ENCODE measurements at places on chromosomes 5 and 9.

- no peak for DNase-seq
These were observed 131.6 kb downstream of the PRDM6 start for GRCh38 chr5:123220621-123221146.

DNA sequence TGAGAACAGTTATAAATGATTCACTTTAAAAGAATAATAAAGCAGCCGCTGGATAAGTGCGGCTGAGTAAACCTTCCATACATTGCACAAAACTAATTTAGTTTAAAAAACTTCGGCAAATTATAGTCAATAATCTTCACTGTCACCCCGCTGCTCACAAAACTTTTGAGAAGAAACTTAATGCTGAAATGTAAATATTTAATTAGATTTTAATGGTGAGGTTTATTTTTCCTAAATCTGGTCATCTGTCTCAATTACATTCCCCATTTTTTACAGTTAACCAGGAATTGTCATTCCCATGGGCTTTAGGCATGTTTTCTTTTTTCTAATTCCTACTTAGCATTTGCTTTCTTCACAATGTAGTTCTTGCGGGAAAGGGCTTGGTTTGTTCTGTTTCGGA is 169.8 kb downstream of the CAAP1 start:
- DNase-seq: no peak

- DNase-seq: no peak
These were observed 55.2 kb upstream of the JAK2 start for GRCh38 chr9:4929917-4930316.

- no peak for DNase-seq
These were observed 50.3 kb downstream of the BARX1 start for GRCh38 chr9:93904649-93905472.

GRCh38 chr9:7286101-7286500 is 513.5 kb downstream of the DMAC1 start:
- no peak for DNase-seq

- DNase-seq: no peak
These were observed 30.4 kb downstream of the TBC1D2 start for GRCh38 chr9:98225015-98225442.

DNA sequence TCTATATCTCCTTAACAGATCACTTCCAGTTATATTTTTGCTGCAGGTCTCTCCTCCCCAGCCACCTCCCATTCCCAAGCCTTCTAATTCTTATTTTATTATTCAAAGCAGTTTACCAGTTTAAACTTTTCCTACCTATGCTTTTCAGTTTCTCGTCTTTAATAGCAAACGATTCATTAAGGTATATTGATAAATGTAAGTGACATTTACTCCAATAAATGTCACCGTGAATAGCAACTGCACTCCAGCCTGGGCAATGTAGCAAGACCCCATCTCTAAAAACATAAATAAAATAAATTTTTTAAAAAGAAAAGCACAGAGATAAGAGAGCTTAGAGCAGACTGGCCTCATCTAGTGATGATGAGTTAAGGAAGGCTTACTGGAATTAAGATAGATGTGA is 42.6 kb downstream of the ARRDC3 start:
- no peak for DNase-seq

GRCh38 chr9:87615136-87615535 is 110.8 kb upstream of the CTSL start:
- DNase-seq: no peak

GRCh38 chr5:105905392-105905791 is 1765.3 kb downstream of the EFNA5 start:
- no peak for DNase-seq

- DNase-seq: no peak
These were observed 249.6 kb downstream of the AOPEP start for GRCh38 chr9:94976077-94976476.

DNA sequence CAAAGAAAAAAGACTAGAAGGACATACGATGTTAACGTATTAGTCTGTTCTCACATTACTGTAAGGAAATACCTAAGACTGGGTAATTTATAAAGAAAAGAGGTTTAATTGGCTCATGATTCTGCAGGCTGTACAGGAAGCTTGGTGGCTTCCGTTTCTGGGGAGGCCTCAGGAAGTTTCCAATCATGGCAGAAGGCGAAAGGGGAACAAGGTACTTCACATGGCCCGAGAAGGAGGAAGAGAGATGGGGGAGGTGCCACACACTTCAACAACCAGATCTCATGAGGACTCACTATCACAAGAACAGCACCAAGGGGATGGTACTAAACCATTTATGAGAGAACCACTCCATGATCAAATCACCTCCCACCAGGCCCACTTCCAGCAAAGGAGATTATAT is 110.1 kb downstream of the CARTPT start:
- no peak for DNase-seq

DNA sequence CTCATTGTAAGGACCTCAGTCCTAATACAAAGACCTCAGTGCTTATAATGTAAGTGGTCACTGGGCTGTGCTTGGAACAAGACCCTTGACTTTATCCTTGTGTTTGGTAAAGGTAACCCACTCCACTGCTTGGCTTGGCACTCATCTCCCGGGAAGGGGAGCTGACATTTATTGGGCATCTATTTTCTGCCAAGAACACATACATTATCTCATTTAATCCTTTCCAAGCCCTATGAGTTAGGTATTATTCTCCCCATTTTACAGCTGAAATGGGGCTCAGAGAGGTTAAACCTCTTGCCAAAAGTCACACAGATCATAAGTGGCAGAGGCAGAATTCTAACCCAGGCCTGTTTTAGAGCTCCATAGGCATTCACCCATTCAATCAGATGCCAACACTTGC is 32.4 kb downstream of the STC2 start:
- no peak for DNase-seq

- no peak for DNase-seq
These were observed 348.9 kb upstream of the ISL1 start for GRCh38 chr5:51034222-51034901.

GRCh38 chr5:169778622-169779596 is 141.8 kb downstream of the DOCK2 start:
- no peak for DNase-seq

- DNase-seq: no peak
These were observed 11.1 kb downstream of the EXD3 start for GRCh38 chr9:137411645-137412380.

- DNase-seq: no peak
These were observed 11.7 kb downstream of the DNM1 start for GRCh38 chr9:128214571-128215490.

GRCh38 chr5:43569236-43569746 is 12.4 kb upstream of the PAIP1 start:
- no peak for DNase-seq

GRCh38 chr9:28024676-28025075 is 451.4 kb upstream of the C9orf72 start:
- no peak for DNase-seq

DNA sequence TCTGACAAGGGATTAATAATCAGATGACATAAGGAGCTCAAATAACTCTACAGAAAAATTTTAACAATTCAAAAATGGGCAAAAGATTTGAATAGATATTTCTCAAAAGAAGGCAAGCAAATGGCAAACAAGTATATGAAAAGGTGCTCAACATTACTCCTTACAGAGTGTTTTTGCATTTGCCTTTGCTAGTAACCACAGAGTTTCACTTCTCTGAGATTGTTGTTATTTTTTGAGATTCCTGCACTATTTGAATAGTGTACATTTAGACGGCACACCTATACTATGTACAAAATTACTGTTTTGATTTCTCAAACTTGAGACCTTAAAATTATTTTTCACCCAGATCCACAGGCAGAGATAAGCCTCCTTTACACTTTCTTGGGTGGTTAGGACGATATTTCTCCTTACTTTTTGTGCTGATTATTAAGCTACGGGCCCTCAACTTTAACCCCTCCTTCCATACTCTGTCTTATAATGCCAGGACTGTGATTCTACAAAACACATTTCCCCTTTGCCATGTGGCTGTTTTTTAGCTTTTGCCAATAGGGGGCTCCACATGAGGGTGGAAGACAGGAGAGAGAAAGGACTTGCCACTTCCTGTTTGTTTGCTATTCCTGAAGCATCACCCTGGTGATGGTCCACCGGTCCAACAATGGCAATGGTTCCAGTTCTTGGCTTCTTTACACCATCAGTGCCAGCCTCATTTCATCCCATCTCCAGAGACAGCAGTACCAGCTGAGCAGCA is 65.0 kb upstream of the DAP start:
- DNase-seq: no peak

GRCh38 chr5:167546270-167546669 is 745.2 kb upstream of the WWC1 start:
- DNase-seq: no peak

- peak; percentile 50 for DNase-seq
These were observed 276.5 kb downstream of the ARHGEF28 start for GRCh38 chr5:73902327-73903051.

- no peak for DNase-seq
These were observed 66.6 kb upstream of the IFNK start for GRCh38 chr9:27457445-27457844.

- DNase-seq: no peak
These were observed 23.0 kb upstream of the CEP78 start for GRCh38 chr9:78212868-78213267.

DNA sequence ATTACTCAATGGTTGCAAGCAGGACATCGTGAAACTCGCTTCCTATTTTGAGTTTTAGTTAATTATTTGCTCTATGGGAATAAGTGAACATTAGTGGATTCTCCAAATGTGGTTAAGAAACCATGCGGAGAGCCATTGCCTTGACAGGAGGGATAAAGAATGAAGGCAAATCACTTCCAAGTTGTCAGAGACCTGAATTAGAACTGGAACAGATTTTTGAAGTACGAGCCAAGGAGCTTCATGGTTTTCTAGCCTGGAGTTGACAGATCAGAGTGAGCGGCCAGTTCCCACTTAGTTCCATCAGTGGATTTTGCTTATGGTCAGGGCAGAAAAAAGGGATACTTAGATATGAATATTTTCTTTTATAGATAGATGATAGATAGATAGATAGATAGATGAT is 171.4 kb upstream of the CDH10 start:
- DNase-seq: no peak

- DNase-seq: no peak
These were observed 302.1 kb upstream of the IRX4 start for GRCh38 chr5:2184563-2185540.

- no peak for DNase-seq
These were observed 697.0 kb upstream of the RGMB start for GRCh38 chr5:98076501-98076900.

DNA sequence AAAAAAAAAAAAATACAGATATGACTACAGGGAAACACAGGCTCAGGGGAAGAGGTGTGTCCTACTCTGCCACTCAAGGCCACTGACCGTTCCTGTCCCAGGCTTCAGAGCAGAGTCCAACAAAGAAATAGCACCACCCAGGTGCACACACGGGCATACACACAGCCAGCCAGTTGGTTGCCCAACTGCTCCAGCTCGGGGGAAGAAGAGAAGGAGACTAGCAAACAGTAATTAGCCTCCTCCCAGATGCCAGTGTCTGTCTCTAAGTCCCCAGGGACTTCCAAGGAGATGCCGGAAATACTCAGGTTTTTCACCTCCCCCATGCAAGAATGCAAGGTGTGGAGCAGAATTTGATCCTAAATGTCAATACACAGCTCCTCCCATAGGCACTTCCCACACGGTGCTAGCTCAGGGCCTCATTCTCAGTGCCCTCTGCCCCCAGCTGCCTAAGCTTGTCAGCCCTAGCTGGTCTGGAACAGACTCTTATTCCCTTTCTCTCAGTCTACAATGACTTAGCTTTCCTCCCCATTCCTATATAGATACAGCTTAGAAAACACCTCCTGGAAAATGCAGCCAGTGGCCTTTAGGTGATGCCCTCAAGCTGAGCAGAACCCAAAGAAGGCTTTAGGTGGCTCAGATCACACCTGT is 1.7 kb downstream of the MYORG start:
- no peak for DNase-seq

DNA sequence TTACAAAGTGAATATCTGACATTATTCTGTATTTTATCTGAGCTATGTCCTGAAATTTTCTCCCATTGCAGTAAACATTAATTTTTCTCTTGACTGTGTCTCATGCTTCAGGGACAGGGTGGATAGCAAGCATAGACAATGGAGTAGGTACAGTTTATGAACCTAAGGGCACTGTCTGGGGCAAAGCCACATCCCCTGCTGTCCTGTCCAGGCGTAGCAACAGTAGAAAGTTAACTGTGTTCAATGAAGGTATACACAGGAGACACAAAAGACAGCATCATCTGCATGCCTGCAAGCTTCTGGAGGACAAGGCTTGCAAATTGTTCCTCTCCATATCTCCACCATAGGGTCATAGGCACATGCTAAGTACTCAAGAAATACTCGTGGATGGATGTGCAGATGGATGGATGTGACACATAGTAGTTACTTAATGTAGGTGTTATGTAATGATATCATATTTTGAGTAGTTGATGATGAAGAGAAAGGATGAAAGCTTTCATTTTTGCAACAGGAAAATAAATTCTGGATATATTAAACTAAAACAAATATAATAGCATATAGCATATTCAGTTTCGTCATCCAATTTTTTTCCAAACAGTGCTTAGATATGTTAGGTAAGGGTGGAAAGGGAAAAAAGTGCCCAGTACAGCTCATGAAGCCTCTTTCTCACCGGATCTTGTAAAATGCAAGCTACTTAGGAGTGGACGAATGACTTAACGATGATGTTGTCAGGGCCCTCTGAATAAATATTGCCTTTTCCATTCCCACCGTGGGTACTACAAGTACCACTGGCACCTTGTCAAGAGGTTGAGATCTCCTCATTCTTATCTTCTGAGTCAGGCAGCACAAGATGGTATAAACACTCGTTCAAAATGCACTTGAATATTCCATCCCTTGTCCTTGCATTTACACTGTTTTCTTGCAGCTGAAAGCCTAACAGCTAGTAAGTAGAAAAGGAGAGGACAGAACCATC is 19.9 kb upstream of the ZSWIM6 start:
- DNase-seq: no peak

GRCh38 chr9:6907772-6908381 is 150.1 kb downstream of the KDM4C start:
- DNase-seq: peak; percentile 36

DNA sequence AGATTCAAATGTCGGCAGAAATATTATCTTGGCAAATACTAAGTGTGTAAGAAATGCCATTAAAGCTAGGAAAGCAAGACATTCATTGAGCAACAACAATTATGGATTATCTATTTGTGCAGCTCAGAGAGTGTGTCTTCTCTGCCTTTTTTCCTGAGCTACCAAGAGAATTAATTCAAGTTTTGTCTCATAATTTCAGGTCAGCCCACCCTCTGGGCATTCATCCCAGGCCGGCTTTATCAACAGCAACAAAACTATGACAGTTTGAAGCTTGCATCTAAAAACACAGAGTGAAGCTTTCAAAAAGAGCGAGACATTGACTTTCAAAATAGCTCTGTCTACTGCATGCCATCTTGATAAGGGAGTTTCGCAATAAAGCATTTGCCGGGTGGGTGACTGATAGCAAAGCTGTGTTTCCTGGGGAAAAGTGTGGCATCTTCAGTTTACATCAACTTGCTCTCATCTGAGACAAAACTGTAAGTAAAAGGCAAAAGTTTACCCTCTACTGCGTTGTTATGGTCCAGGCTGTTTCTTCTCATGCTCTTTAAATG is 182.4 kb downstream of the IRX1 start:
- no peak for DNase-seq

GRCh38 chr5:79878721-79879336 is 112.2 kb downstream of the MTX3 start:
- DNase-seq: no peak
